Inflammatory macrophage treated with lipopolysaccharide for 1 hour (primary cell): ENCODE measurements at places on chromosomes 3 and 15.

- DNase-seq = no peak
Observed at GRCh38 chr3:111890051-111890580, 31.1 kb downstream of the PHLDB2 start.

- DNase-seq = no peak
Observed at GRCh38 chr15:101458158-101458900, 31.2 kb downstream of the PCSK6 start.

- peak; percentile 15 for DNase-seq
Observed at GRCh38 chr3:85360742-85361387, 402.1 kb downstream of the CADM2 start.

- no peak for DNase-seq
Observed at GRCh38 chr15:48945386-48945785, 18.3 kb downstream of the SHC4 start.

DNA sequence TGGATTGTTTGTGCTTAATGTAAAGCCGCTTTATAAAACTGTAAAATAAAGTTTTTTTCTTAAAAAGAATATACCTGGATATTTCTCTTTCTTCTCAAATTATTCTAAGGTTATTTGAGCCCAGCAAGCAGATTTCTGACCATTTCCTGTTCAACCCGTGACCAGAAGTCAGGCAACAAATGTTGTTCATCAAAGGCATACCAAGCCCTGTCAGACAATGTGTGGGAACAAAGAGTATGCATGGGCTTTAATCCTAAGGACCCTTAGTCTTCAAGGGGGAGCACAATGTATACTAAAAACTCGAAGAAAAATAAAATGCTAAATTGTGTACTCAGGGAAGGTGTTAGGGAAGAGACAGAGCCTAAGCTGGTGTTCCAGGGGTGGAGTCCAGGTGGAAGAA is 26.6 kb upstream of the PAQR5 start:
- no peak for DNase-seq

- peak; percentile 70 for DNase-seq
Observed at GRCh38 chr15:31255732-31256377, 70.8 kb upstream of the KLF13 start.

- DNase-seq = no peak
Observed at GRCh38 chr3:132262305-132262704, 54.9 kb upstream of the ACP3 start.

- peak; percentile 90 for DNase-seq
Observed at GRCh38 chr15:74787251-74788041, 5.6 kb downstream of the CSK start.

- DNase-seq = no peak
Observed at GRCh38 chr15:53548236-53548635, 211.2 kb downstream of the WDR72 start.

- DNase-seq = no peak
Observed at GRCh38 chr15:44347495-44347894, 59.0 kb downstream of the GOLM2 start.
